ENCODE measurements at places on chromosomes 6 and 20.

DNA sequence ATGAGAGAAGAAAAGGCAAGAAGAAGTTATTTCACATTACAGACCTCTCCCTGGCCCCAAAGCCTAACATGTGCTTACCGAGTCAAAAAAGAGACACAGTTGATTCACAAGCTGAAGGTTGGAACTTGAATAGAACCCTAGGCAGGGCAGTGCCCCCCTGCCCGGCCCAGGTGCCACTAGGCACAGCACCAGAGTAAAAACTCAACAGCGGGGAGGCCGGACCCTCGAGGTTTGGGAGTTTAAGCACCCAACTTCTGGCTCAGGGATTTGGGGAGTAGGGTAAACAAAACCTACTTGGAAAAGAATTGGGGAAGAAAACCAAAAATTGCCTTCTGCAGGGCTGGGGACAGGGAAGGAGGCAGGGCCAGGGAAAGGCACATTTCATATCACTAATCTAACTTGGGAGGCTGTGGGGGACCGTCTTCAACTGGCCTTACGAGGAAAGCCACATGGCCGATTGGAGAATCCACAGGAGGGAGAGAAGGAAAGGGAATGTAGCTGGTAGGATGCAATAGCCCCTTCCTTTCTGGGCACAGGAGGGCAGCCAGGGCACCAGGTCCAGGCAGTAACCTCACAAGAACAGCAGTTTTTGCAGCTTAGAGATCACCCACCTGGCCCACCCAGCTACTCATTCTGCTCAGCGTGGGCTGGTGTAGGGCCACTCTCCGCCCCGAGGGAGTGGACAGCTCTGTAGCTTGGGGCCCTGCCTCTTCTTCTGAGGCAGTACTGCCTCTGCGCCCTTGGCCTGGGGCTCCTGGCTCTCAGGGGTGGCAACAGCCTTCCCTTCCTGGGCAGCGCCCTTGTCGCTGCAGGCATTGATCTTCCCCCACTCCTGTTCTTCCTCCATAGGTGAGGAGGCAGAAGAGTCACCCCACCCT is 1.8 kb upstream of the HEBP2 start:
- no peak for DNase-seq

GRCh38 chr6:163412801-163413344 is 1.6 kb upstream of the QKI start:
- no peak for DNase-seq

DNA sequence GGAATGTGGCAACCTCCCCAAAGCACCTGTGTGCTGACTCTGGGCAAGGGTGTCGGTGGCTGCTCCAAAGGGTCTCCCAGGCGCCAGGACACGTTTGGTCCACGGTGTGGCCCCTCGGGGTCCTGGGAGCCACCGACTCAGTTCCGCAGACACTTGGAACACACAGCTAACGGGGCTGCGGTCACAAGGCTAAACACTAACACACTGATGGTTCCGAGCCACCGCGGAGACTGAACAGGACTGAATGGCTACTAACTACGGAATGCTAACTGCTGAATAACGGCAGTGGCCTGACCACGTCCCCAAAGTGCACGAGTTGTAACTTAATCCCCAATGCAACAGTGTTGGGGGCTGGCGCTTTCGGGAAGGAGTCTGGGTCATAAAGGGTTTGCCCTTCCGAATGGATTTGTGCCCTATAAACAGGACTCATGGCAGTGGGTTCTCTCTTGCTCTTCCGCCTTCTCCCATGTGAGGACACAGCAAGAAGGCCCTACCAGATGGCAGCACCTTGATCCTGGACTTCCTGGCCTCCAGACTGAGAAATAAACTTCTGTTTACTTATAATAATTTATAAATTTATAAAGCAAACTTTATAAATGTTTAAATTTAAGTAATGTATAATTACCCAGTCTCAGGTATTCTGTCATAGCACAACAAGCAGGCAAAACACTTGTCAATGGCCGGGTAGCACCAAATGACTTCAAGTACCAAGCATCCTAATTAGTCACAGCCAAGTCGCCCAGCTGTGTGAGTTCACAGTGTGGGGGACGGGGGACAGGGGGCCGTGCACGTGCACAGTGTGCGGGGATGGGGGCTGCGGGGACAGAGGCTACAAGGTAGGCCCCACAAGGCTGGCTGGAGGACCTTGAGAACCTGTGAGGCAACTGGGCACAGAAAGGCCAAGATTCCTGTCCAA is 2.3 kb upstream of the EEF1A2 start:
- no peak for DNase-seq

DNA sequence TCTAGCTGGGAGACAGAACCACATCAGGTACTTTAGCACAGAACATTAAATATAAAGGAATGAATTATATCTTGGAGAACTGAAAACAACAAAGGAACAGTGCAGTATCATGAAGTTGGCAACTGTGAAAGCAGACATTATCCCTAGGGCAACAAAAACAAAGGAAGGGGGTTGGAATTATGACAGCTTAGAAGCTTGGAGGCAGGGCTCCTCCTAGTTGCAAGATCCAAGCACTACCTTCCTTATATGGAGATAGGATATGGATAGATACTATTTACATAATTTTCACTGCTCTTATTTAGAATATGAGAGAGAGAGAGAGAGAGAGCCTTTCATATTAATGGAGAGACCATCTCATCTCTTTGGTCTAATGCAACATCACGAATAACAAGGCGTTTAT is 27.0 kb downstream of the TMEM14A start:
- peak; percentile 59 for DNase-seq

- DNase-seq = no peak
Observed at GRCh38 chr20:46341074-46342009, 33.0 kb upstream of the CDH22 start.

- no peak for DNase-seq
Observed at GRCh38 chr6:130903602-130904001, 76.4 kb downstream of the SMLR1 start.

GRCh38 chr20:38789503-38790199 is 15.8 kb upstream of the PPP1R16B start:
- no peak for DNase-seq

- no peak for DNase-seq
Observed at GRCh38 chr6:32424589-32425300, 14.9 kb upstream of the HLA-DRA start.

DNA sequence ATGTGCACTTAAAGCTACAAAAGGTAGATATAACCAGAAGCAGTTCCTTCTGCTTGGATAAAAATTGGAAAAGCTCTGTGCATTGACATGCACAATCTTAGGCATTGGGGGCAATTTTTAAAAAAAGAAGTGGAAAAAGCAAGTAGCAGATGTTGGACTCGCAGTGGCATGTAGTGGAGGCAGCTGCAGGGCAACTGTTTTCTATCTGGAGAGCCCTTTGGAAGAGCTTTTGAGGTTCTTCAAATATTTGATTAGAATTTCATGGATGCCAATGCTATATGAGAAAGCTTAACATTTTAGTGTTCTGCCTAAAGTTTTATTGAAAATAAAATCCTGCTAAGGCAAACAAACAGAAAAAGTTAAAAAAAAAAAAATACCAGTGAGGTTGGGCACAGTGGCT is 388.3 kb upstream of the RNF217 start:
- DNase-seq = no peak

- peak; percentile 78 for DNase-seq
Observed at GRCh38 chr6:13614126-13614925, 809 bp upstream of the NOL7 start.

GRCh38 chr6:130955755-130956154 is 107.3 kb downstream of the EPB41L2 start:
- DNase-seq = no peak

DNA sequence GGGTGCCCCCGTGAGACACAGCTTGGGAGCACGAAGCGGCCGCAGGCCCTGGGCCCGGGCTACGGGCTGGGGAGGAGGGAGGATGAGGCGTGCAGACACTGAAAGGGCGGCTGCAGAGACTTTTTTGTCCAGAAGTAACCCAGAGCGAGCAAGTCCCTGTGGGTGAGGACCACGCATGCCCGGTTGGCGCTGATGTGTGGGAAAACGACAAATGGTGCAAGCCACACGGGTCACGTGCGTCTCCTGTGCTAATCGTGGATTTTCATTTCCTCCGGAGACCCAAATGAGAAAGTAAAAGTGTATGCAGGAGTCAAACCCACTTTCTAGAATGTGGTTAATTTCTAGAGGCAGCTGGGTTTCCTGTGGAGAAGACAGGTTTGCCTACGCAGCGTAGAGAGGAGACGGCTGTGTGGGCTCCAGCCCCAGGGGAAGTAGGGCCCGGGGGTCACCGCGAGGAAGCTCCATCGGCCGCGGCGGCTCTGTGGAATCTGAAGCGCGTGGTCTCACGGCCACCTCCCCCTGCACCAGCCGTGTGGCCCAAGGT is 19.0 kb downstream of the DLL1 start:
- DNase-seq = no peak

DNA sequence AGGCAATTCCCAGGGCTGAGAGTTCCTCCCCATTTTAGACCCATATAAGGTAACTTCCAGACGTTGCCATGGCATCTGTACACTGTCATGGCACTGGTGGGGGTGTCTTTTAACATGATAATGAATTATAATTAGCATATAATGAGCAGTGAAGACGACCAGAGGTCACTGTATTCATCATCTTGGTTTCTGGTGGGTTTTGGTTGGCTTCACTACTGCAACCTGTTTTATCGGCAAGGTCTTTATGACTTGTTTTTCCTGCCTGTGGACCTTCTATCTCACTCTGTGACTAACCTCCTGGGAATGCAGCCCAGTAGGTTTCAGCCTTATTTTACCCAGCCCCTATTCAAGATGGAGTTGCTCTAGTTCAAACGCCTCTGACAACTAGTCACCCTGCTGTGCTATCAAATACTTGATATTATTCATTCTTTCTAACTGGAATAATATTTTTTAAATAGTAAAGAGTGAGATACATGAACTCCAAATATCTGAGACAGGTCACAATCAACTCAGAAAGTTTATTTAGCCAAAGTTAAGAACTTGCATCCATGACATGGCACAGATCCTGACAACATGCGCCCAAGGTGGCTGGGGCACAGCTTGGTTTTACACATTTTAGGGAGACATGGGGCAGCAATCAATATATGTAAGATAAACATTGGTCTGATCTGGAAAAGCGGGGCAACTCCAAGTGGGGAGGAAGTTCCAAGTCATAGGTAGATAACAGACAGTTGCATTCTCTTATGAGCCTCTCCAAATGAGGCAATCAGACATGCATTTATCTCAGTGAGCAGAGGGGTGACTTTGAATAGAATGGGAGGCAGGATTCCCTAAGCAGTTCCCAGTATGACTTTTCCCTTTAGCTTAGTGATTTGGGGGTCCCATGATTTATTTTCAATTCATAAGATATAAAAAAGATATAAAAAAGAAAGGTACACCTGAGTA is 1.2 kb upstream of the UFL1 start:
- DNase-seq = no peak

DNA sequence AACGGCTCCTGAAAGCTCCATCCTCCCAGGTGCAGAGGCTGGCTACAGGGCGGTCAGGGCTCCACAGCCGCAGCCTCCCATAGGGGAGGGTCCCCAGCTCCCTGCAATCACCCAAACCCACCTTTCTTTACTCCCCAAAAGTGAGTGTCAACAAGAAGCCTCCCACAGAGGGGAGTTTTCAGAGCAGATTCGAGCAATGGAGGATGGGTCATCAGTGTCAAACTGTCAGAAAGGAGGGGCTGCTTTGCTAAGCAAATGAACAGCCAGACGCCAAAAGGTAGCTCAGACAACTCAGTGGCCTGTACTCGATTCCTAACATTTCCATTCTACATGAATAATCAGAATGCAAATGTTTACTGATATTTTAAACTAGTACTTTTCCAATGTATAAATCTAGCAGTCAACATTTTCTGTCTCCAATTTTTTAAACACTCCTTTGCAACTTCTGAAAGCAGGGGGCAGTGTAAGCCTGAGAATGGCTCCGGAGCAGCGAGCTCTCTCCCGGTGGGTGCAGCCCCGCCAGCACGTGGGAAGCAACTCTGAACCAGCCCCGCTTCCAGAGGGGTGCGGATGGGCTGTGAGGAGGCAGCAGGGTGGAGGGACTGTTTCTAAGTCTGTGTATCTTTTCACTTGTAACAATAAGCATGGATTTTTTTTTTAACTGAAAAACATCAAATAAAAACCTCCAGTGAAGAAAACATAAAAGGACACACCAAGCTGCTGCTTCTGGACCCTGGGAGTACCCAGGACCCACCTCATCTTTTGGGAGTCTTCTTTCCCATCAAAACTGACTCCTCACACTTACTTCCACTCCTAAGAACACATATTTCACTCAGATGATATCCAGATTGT is 54.9 kb downstream of the TAF4 start:
- peak; percentile 97 for DNase-seq

DNA sequence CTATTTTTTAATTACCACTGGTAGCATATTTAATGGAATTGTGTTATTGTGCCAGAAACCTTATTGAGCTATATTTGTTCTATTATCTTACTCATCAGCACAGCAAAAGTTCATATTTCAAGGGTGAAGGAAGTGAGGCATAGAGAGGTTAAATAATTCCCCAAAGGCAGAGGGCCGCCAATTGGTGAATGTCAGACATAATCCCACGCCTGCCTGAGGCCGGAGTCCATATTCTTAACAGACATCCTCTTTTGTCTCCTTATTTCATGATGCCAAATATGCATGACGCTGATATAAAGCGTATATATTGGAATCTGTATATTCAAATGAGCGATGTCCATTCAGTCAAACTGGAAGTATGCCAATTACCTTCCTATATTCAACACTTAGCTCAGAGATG is 505.0 kb upstream of the SLC35B3 start:
- no peak for DNase-seq

DNA sequence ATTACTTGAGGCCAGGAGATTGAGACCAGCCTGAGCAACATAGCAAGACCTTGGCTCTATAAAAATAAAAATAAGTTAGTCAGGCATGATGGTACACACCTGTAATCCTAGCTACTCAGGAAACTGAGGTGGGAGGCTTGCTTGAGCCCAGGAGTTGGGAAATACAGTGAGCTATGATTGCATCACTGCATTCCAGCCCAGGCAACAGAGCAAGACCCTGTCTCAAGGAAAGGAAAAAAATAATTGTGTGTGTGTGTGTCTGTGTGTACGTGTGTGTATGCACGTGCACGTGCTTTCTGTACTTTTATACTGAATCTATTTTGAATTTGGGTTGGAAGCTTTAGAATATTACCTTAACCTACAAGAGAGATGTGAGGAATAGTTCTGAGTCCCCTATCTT is 58.9 kb downstream of the KIZ start:
- no peak for DNase-seq

GRCh38 chr6:81067057-81067456 is 685.4 kb downstream of the TENT5A start:
- no peak for DNase-seq

All from NCI-H526 (cell line).